ENCODE measurements at places on chromosomes 12 and 14.

DNA sequence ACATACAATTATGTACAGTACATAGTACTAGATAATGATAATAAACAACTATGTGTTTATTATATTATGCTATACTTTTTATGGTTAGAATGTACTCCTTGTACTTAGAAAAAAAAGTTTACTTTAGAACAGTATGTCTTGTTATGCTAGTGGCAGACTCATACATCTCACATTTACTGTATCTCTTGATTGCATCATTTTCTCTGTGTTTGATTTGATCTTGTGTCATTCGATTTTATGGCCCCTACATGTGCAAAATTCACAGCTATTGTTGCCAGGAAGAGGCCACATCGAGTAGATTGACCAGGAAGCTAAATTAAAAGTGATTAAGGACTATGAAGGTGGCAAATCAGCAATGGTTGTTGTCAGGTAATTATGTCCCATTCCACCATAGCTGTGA lies 153.0 kb downstream of the PCNX1 start:
- DNase-seq: no peak

DNA sequence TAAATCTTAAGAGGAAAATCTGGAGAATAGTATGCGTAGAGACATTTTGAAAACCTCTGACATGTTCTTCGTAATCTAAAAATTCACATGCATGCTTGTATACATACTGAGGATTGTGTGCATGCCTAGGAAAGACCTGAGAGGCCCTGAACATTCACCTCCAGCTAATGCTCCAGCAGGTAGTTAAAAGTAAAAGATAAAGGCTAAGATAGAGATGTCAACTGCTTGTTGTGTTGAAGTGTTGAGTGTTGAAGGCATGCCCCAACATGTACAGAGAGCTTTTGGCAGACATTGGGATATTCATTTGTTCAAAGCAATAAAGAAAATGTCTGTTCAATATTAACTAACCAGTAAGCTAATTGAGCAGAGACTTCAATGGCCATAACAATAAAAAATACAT lies 118.6 kb upstream of the SYT1 start:
- no peak for DNase-seq

GRCh38 chr14:54767450-54767849 lies 135.2 kb downstream of the GCH1 start:
- no peak for DNase-seq

DNA sequence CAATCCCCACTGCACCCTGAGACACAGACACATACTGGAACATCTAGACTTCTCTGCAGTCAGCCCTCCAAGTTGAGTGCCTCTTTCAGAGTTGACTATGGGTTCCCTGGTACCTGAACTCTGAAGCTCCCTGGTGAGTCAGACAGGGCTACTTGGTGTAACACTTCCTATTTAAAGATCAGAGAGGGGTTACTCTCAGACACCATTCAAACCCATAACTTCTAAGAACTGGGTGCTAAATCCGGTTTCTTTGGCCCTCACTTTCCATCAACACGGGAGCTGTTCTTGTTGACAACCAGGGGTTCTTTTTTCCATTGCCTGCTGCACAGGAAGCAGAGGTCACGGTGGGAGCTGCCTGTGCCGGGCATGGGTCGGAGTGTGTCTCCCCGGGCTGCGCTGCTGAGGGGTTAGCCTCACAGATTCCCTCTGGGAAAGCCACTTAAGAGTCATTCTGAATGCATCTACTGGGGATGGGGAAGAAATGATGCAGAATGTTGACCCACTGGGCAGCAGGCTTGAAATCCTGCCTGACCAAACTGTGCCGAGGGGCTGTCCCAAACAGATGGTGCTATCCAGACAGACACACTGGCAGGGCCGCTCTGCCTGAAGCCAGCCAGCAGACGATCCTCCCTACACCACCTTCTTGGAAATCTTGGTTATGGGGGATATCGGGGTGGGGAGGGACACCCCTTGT lies 74.1 kb downstream of the PITPNM2 start:
- no peak for DNase-seq

- DNase-seq: peak; percentile 82
These were observed 69.2 kb downstream of the RASSF3 start for GRCh38 chr12:64679487-64680001.

- no peak for DNase-seq
These were observed 8.4 kb downstream of the PAPLN start for GRCh38 chr14:73245480-73246325.

GRCh38 chr14:31843361-31844091 lies 233.6 kb upstream of the ARHGAP5 start:
- DNase-seq: no peak
